ENCODE measurements at places on chromosomes 1 and 21.

DNA sequence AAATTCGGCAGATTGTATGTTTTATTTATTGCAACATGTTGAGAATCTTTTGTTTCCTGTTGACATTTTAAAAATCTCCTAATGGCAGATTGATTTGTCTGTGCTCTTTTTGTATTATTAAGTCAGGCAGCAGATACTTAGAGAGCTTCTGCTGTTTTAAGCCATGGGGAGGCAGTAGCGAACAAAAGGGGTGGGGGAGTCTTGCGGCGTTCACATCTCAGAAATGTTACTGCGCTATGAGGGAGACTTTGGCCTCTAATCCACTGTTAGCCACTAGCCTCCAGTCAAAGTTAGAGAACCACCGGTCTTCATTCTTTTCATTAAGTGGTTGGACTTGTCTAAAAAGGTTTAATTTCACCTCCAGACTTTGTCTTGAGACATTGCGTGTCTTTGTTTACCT, 93.6 kb downstream of the DYRK1A start:
- DNase-seq, result no peak

DNA sequence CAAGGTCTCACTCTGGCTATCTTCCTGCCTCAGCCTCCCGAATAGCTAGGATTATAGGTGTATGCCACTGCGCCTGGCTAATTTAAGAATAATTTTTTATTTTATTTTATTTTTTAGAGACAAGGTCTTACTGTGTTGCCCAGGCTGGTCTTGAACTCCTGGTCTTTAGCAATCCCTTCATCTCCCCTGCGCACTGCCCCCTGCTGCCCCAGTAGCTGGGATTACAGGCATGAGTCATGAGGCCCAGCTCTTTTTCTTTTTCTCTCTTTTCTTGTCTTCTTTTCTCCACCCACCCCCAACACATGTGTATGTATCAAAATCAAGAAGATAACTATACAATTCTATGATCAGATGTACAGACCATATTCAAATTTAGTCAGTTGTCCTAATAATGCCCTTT, 87.2 kb downstream of the PEX14 start:
- DNase-seq, result no peak

GRCh38 chr1:207925210-207925609, 14.3 kb upstream of the CD34 start:
- no peak for DNase-seq

DNA sequence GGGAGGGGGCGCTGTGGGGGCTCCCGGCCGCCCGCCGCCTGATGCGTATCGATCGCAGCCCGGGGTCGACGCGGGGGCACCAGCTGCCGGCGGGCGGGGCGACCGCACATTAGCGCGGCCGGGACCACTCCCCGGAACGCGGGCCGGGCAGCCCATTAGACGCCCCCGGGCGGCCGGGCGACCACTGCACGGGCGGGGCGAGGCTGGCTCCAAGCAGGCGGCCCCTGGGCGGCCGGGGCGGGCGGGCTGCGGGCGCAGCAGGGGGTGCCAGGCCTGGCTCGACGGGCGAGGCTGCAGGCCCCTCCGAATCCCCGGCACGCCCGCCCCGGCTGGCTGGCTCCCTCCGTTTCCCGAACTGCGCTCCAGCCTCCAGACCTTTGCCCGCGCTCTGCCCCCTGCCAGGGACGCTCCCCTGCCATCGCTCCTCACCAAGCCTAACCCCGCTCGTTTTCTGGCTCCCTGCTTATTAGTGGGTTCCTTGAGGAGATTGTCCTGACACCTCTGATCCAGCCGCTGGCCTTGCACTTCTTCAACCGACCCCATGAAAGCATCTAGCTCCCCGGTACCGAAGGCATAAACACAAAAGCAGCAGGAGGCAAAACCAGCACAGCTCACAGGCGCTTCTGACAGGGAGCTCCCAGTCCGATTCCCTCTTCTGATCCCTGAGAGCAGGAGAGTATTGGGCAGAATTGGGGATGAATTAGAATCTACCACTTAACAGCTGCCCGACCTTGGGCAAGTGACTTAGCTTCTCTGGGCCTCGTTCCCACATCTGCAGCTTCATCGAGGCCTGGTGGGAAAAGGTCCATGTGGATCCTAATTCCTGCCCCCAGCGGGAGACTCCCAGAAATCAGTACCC, 92.6 kb upstream of the CASZ1 start:
- no peak for DNase-seq

- DNase-seq, result no peak
Observed at GRCh38 chr1:3062616-3063378, 6.2 kb upstream of the PRDM16 start.

All from AG08396 (cell line).